T-helper 2 cell treated with Interferon-gamma antibody and Interleukin-4, amounts not matched to agents 100 ng/mL and 5 ng/mL, for 36 hours (primary cell): ENCODE measurements at places on chromosomes 6 and 20. TPM values are rescaled to one million over a fixed set of nuclear protein-coding genes. Genes with fewer than 3 reads are reported as not detected.

The MAP1LC3A gene
- 2.7 and 2.8 TPM in 2 replicates for total RNA-seq

The ADAM33 gene
- total RNA-seq, result not detected in 2 replicates

The NKAIN4 gene
- not detected in 2 replicates for total RNA-seq

The PLCB4 gene
- not detected in 2 replicates for total RNA-seq

The SLC2A10 gene
- not detected in 2 replicates for total RNA-seq

The CCN6 gene
- not detected in 2 replicates for total RNA-seq

The ARMH2 gene
- 0.61 and 1.4 TPM in 2 replicates for total RNA-seq
